ENCODE measurements at places on chromosomes 16 and 17.

DNA sequence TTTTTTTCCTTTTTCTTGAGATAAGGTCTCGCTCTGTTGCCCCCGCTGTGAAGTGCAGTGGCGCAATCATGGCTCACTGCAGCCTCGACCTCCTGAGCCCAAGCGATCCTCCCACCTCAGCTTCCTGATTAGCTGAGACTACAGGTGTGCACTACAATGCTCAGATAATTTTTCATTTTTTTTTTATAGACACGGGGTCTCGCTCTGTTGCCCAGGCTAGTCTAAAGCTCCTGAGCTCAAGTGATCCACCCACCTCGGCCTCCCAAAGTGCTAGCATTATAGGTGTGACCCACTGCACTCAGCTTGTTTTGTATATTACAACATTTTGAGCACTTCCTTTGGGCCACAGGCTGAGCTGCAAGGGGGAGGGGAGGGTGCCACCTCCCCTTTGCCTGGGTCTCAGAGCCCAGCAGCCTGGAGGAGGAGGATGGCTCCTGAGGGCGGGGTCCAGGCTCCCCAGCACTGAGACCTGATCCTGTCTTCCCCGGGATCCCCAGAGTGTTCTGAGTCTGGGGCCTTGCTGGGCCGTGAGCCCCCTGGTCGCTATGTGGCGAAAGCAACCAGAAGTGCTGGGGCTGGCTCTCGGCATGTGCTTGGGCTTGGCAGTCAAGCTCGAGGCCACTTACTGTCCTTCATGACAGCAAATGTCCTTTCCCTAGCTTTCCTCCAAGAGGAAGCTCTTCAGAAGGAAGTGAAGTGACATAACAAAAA, 8.1 kb downstream of the DEF8 start:
- no peak for DNase-seq

GRCh38 chr16:7976563-7976962, 613.7 kb downstream of the TMEM114 start:
- DNase-seq = no peak

DNA sequence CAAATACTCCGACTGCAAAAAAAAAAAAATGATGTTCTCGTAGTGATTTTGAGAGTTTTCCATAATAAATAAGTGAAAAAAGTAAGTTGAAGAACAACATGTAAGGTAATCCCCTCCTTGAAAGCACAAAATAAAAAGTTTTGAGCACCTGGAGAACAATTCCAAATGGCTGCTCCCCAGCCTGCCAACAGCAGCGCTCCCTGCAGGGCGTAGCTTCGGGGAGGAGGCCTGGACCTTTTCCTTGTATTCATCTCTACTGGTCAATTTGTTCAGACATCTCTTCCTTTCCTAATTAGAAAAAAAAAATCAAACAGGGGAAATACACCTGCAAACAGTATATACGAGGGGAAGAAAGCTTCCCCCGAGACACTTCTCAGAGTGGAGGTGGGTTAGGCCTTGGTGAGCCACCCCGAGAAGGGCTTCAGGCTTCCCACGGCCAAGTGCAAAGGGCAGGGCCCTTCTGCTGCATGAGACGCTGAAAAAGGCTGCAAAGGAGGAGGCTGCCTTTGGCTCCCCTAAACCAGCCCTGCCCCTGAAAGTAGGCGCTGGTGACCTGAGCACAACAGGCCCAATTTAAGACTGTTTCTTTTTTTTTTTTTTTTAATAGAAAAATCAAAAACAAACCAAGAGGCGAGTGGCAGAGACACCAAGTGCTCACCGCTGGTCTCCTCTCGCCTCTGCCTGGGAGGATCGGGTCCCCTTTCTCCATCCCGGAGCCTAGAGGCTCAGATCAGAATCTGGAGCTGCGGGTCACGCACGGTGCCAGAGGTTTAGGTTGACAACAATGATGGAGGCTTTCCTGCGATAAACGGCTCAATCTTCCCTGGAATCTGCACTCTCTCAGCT, 193.1 kb upstream of the FOXF1 start:
- DNase-seq = no peak

- DNase-seq = no peak
These were observed 58.5 kb downstream of the MYH13 start for GRCh38 chr17:10314329-10314728.

GRCh38 chr16:87802670-87803069, 36.9 kb upstream of the KLHDC4 start:
- no peak for DNase-seq

All from adipocyte (in vitro differentiated cells).